ENCODE measurements at places on chromosomes 13 and 19. TPM values are rescaled to one million over a fixed set of nuclear protein-coding genes. Genes with fewer than 3 reads are reported as not detected.

Gene GNG7
- 2.2 TPM for total RNA-seq

Gene CEACAM20
- total RNA-seq: not detected

Gene ABHD8
- total RNA-seq: 16.7 TPM

Gene ZNF439
- total RNA-seq: 0.74 TPM

Gene PALM3
- total RNA-seq: 16.2 TPM

Gene PLPPR3
- not detected for total RNA-seq

Gene HSPB6
- total RNA-seq: 4.4 TPM

Gene FUT1
- 1.8 TPM for total RNA-seq

Gene FBXL3
- 20.9 TPM for total RNA-seq

- peak; percentile 79 for DNase-seq
Measured at GRCh38 chr19:2273356-2274184, 8.4 kb downstream of the PEAK3 start.

GRCh38 chr13:96848286-96848685 is 146.0 kb downstream of the OXGR1 start:
- DNase-seq: no peak

DNA sequence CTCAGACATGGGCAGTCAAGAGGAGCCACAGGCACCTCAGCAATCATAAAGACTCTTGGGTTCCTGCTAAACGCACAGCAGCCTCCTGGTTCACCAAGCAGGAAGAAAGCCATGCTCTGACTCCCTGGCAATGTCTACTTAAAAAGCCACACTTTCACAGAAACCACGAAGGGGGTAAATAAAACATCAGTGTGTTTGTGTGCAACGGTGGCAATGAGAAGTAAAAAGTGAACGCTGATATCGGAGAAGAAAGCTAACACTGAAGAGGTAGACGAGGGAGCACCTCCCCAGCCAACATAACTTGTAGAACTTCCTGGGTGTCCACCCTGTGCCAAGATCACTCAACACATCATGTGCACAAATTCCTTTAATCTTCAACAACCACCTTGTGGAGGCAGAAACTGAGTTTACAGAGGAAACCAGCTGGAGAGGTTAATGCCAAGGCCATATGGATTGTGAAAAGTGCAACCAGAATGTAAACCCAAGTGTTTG is 30.2 kb downstream of the HSPH1 start:
- DNase-seq: no peak

DNA sequence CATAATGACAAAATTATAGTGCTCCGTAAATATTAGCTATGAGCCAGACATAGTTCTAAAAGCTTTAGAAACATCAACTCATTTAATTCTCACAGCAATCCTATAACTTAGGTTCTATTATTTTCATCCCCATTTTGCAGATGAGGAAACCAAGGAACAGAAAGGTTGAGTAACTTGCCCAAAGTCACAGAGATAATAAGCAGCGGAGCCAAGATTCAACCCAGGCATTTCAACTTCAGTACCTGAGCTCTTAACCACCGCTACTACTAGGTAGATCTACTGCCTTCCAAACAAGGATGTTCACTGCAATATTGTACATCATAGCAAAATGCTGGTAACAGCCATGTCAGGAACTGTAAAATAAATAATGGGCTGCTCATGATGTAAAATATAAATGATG is 39.9 kb downstream of the ELF1 start:
- DNase-seq: no peak

DNA sequence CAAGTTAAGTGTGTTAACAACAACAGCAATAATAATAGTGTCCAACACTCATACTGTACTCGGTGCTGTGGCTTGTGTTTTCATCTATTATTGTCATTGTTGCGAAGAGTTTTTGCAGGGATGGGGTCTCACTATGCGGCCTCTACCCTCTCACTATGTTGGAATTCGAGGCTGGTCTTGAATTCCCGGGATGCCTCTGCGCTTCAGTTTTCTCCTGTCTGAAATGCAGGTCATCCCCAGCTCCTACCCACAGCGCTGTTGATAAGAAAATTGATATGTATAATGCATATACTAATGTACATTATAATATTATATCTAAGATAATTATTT is 4.9 kb upstream of the SBK3 start:
- DNase-seq: no peak

DNA sequence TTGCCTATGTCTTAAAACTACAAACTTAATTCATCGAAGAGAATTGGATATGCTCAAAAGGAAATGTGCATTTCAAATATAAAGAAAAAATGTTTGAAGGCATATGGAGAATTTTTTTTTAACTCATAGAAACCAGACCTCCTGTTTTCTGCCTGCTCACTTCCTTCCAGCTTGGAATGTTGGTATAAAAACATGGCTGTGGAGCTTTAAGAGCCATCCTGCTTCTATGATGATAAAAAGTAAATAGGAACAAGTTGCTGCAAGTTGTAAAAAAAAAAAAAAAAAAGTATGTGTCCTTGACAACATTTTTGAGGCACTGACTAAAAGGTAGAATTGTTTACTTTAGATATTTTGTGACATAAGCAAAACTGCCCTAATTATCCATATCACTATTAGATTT is 1230.7 kb downstream of the PCDH9 start:
- DNase-seq: no peak

- no peak for DNase-seq
Measured at GRCh38 chr19:38524369-38524768, 90.9 kb downstream of the RYR1 start.

DNA sequence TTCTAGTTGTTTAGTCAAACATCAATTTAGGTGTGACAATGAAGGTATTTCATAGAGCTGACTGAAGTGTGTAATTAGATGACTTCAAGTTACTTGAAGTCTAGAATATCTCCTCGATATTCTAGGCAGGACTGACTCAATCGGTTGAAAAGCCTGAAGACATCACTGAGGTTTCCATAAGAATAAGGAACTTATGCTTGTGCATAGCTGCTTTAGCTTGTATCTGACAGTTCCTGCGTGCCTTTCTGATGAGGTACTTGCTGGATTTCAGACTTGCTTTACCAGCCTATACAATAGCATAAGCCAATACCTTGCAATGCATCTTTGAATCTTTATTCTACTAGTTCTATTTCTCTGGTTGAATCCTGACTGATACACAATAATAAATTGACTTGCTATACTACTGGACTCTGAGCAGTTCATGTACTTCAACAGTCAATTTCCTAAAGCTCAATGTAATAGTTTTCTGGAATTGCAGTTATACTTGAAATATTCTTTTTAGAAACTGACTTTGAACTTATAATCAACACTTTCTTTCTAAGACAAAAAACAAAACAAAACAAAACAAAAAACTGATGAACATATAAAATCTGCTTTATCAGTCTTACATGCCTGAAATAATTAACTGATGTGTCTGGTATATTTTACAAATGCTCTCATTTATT is 1534.8 kb downstream of the SLITRK5 start:
- DNase-seq: no peak

GRCh38 chr19:44759083-44759804 is 10.7 kb downstream of the BCL3 start:
- no peak for DNase-seq

DNA sequence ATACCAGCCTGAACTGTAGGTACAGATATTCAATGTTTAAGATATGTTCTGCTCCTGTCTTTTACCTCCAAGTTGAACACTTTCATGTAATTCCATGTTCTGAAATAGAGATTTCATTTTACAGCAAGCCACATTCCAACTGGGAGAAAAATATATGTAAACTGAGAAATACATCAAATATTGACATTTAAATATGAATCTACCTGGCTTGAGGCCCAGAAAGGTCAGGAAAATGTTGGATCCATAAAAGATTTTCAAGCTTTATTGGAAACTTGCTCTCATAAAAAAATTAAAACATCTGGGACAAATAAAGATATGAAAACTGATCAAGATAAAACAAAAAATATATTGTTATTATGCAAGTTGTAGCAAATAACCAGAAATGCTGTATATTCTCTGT is 1078.7 kb upstream of the ATXN8OS start:
- no peak for DNase-seq

DNA sequence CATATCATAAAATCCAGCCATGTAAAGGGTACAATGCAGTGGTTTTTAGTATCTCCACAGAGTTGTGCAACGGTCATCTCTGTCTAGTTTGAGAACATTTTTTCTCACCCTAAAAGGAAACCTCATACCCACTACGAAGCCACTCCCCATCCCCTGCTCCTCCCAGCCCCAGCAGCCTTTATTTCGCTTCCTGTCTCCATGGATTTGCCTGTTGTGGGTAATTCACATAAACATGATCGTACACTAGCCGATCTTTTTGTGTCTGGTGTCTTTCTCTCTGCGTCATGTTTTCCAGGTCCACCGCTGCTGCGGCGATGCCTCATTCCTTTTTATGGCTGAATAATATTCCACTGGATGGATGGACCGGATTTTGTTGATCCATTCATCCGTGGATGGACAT is 28.6 kb downstream of the BICRA start:
- no peak for DNase-seq

Data from right lobe of liver (tissue), 6 donors.